ENCODE measurements at places on chromosomes 3 and 15.

DNA sequence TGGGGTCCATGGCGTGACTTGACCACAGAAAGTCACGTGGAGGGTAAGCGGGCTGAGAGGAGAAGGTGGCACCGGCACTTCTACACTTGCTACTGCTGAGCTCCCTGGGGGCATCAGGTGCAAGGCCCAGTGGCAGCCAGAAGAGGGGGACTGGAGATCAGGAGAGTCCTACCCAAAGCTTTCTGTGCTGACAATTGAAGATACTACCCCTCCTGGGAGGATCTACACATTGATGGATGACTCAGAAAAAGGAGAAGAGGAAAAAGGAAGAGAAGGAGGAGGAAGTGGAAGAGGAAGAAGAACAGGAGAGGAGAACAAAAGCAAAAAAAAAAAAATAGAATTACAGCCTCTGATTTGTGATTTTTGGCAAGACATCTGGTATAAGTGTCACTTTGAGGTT lies 41.2 kb downstream of the MYO5C start:
- H3K4me3 ChIP-seq: no peak overlapping the region
- H3K27ac ChIP-seq: no peak overlapping the region
- DNase-seq: no peak
- peaks cover 8% of the 10 kb centered on the region for H3K4me1 ChIP-seq

- H3K4me3 ChIP-seq: no peak overlapping the region
- no peaks in the 10 kb centered on the region for H3K36me3 ChIP-seq
- peaks cover 26% of the 10 kb centered on the region for H3K27me3 ChIP-seq
- no peak for DNase-seq
Measured at GRCh38 chr15:69304182-69304545, 5.5 kb downstream of the PAQR5 start.

DNA sequence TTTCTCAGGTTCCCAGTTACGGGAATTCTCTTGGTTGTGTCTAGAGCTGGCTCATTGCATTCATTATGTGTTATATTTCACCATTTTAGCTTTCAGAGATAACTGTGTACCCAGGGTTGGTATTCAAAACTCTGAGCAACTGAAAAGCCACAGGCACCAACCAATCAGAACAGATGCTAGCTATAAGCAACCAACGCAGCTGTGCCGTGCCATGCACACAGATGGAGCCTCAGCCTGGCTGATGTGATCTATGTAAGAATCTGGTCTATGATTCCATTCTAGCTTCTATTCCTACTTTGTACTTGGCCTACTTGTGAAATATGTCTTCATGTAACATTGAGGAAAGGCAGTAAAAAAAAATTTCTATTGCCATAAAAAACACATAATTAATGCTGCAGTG lies 95.0 kb upstream of the CCDC80 start:
- H3K4me1 ChIP-seq: peaks cover 45% of the 10 kb centered on the region
- peak; percentile 10 for DNase-seq
- H3K4me3 ChIP-seq: no peak overlapping the region
- no peaks in the 10 kb centered on the region for H3K36me3 ChIP-seq

DNA sequence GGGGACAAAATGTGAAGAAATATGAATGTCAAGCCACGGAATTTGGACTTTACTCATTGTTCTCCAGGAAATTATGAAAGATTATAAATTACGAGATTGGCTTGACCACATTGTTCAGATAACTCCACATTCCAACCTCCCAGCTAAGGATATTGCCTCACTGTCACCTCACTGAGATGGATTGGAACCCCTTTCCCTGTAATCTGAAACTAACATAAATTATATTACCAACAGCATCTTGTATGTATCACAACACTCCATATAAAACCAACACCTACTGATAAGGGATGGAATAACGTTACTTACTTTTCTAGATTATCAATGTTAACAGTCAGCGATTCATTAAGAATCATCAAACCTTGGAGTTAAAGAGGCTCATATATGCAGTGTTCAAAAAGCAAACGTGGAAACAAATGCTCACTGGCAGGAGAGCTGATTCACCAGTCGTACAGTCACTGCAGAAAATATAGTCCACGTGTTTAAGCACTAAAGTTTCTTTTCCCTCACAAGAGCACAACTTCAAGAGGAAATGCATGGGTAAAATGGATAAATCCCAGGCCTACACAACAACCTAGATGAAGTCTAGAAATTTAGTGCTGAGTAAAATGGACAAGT lies 451.5 kb downstream of the FGF12 start:
- no peaks in the 10 kb centered on the region for H3K27me3 ChIP-seq
- no peak overlapping the region for H3K27ac ChIP-seq
- no peak overlapping the region for H3K4me3 ChIP-seq
- H3K36me3 ChIP-seq: no peaks in the 10 kb centered on the region

DNA sequence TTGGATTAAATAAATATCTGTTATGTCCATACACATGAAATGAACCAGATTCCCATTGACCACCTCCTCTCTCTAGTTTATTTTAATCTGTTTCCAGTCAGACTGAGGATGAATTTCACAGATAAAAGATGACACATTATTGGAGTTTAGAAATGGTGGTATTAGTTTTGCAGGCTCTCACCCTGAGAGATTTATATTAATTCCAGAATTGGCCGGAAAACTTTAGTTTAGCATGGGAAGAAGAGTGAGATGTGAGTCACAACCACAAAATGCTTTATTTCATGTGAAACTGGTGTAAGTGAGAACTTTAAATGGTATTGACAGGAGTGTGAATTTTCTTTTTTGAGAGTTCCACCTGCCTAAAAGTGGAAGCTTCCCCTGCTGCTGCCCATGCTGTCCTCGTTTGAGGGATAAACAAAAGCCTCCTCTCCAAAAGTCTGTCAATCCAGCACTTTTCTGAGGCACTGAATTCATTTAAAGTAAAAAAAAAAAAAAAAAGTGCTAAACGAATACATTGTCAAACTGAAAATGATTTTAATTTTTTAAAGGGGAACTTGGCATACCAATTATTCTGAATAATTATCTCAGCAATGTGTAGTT lies 65.1 kb upstream of the EPHA3 start:
- H3K4me1 ChIP-seq: no peaks in the 10 kb centered on the region
- no peak overlapping the region for H3K4me3 ChIP-seq
- H3K27me3 ChIP-seq: no peaks in the 10 kb centered on the region
- H3K36me3 ChIP-seq: no peaks in the 10 kb centered on the region
- H3K27ac ChIP-seq: no peak overlapping the region
- DNase-seq: no peak

DNA sequence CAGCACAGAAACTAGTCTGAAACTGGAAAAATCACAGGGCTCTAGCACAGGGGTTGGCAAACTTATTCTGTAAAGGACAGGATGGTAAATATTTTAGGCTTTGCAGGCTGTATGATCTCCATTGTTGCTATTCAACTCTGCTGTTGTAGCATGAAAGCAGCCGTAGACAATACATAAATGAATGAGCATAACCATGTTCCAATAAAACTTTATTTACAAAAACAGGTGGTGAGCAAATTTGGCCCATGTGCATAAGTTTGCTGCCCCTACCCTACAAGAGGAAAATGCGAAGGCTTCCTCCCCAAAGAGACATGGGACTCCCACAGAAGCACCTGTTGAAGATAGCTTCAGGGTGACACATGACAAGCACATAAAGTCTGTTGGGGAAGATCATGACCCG lies 59.2 kb downstream of the SYNM start:
- no peaks in the 10 kb centered on the region for H3K4me1 ChIP-seq
- H3K27me3 ChIP-seq: no peaks in the 10 kb centered on the region
- H3K36me3 ChIP-seq: no peaks in the 10 kb centered on the region
- no peak overlapping the region for H3K4me3 ChIP-seq
- no peak for DNase-seq

DNA sequence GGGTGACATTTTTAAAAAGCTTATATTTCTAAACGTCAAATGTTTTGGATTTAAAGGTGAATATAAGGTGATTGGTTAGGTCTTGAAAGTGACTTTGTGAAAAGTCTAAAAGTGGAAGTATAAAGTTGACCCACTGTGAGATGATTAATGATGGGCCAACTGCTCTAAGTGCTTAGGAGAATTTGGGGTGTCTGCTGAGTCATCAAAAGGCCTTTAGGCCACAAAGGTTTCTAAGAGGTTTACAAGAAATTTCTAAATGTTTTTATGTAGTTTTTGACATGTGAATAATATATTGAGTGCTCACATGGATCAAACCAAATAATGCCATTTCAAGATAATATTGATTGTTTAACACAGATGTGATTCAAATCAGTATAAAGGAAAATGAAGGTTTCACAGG lies 39.2 kb upstream of the SLC2A2 start:
- no peak overlapping the region for H3K4me3 ChIP-seq
- peaks cover 69% of the 10 kb centered on the region for H3K36me3 ChIP-seq
- H3K27ac ChIP-seq: no peak overlapping the region
- H3K4me1 ChIP-seq: no peaks in the 10 kb centered on the region

- no peak for DNase-seq
- H3K27ac ChIP-seq: no peak overlapping the region
- no peaks in the 10 kb centered on the region for H3K27me3 ChIP-seq
- H3K4me3 ChIP-seq: peak overlapping the region; percentile 95
- H3K36me3 ChIP-seq: peaks cover 33% of the 10 kb centered on the region
Measured at GRCh38 chr15:74841891-74842373, 1.0 kb downstream of the ULK3 start.

GRCh38 chr3:167346171-167346570 lies 33.9 kb downstream of the ZBBX start:
- no peaks in the 10 kb centered on the region for H3K36me3 ChIP-seq
- H3K27me3 ChIP-seq: no peaks in the 10 kb centered on the region
- DNase-seq: no peak
- H3K4me1 ChIP-seq: no peaks in the 10 kb centered on the region

- peaks cover 64% of the 10 kb centered on the region for H3K36me3 ChIP-seq
- no peak overlapping the region for H3K27ac ChIP-seq
- no peak overlapping the region for H3K4me3 ChIP-seq
- no peak for DNase-seq
- no peaks in the 10 kb centered on the region for H3K27me3 ChIP-seq
Measured at GRCh38 chr3:33016846-33017405, 65.5 kb downstream of the CCR4 start.

- DNase-seq: no peak
- H3K36me3 ChIP-seq: peaks cover 2% of the 10 kb centered on the region
- no peak overlapping the region for H3K27ac ChIP-seq
- H3K4me1 ChIP-seq: peaks cover 13% of the 10 kb centered on the region
- no peak overlapping the region for H3K4me3 ChIP-seq
Measured at GRCh38 chr15:101185770-101186169, 66.1 kb downstream of the CHSY1 start.

DNA sequence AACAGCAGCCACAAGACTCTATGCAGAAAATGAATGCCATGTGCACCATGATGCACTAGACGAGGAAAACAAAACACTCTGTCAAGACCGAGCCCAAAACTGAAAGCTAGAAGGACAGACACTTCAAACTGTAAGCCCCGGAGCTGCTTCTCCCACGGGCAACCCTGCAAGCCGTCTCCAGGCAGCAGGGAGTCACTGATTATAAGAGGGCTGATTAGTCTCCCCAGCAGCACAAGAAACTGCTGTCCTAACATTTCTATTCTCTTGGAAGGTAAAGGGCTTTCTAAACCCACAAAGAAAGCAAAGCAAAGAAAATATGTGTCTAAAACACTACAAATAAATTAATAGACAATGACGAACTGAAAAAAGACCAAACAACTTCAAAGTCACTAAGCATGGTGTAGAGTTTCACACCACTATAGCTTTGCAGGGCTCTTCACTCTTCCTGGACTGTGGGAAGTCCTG lies 15.5 kb downstream of the TBC1D2B start:
- no peaks in the 10 kb centered on the region for H3K27me3 ChIP-seq
- peak overlapping the region; percentile 27 for H3K27ac ChIP-seq
- DNase-seq: no peak
- peak overlapping the region; percentile 35 for H3K4me3 ChIP-seq

- no peak overlapping the region for H3K4me3 ChIP-seq
- no peak overlapping the region for H3K27ac ChIP-seq
- no peaks in the 10 kb centered on the region for H3K4me1 ChIP-seq
- no peak for DNase-seq
- H3K36me3 ChIP-seq: no peaks in the 10 kb centered on the region
Measured at GRCh38 chr3:42394579-42395288, 15.7 kb downstream of the LYZL4 start.

GRCh38 chr3:59436164-59436958 lies 386.5 kb upstream of the CFAP20DC start:
- no peaks in the 10 kb centered on the region for H3K36me3 ChIP-seq
- no peaks in the 10 kb centered on the region for H3K27me3 ChIP-seq
- no peak overlapping the region for H3K4me3 ChIP-seq
- no peaks in the 10 kb centered on the region for H3K4me1 ChIP-seq

DNA sequence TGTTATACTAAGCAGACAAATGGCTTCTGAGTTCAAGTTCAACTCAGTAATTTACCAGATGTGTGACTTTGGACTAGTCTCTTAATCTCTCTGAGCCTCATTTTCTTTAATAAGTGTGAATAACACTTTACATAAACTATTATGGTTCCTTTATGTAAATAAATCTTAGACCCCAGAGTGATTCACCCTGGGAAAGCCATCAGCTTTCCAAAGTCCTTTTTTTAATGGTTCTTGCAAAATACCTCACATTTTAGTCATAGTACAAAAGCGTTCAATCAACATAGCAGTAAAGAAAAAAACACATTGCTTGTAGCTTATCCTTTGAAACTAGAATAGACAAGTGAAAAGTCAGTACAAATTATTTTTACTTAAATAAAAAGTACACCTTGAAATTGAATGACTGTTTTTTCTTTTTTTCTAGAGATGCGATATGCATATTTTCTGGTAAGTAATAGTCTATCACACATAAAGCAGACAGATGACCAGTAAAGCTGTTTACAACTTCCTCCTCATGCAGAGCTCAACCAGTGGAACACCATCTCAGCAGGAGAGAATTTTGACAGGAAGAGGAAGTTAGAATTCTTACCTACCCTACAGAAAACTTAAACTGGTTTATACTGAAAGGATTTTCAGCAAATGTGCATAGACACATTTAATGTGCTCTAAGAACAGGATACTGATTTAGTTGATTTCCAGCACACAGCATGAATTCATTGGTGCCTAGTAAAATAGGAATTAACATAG lies 123.0 kb upstream of the AGBL1 start:
- no peaks in the 10 kb centered on the region for H3K4me1 ChIP-seq
- H3K36me3 ChIP-seq: no peaks in the 10 kb centered on the region
- DNase-seq: no peak

- DNase-seq: no peak
- no peak overlapping the region for H3K4me3 ChIP-seq
- no peaks in the 10 kb centered on the region for H3K36me3 ChIP-seq
Measured at GRCh38 chr15:98083203-98083910, 122.9 kb downstream of the ARRDC4 start.

DNA sequence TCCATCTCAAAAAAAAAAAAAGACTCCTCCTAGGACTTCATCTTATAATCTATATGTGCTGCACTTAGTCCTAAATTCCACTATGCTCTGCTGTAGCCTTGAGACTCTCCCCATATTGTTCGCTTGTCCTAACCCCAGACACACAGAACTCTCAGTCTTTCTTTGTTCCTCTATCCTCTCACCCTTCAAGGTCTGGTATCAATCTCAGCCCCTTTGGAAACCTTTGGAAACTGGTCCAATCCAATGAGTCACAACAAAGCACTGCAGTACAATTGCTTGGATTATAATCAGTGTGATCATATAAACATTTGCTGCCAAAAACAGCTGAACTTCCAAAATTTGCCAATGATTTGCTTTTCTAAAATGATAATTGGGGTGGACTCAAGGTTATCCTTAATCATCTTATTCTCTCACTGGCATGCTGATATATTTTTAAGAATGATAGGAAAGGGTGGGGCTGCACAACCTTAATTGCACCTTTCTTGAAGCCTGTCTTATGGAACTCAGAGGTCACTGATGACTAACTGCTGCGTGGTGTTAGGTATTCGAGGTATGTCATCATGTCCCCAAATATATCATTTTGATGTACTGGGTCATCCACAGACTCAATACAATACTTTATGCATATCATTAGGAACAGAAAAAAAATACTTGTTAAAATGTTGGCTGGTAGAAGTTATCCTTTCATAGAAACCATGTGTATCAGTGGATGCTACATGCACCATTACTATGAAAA lies 756.7 kb downstream of the NR2F2 start:
- no peak overlapping the region for H3K27ac ChIP-seq
- no peak overlapping the region for H3K4me3 ChIP-seq
- H3K4me1 ChIP-seq: no peaks in the 10 kb centered on the region
- H3K36me3 ChIP-seq: no peaks in the 10 kb centered on the region

Measured in CD4-positive, alpha-beta T cell (primary cell).